ENCODE measurements at places on chromosomes 4 and X. TPM values are rescaled to one million over a fixed set of nuclear protein-coding genes. Genes with fewer than 3 reads are reported as not detected.

- no peaks in the 10 kb centered on the region for H3K27me3 ChIP-seq
- peaks cover 5% of the 10 kb centered on the region for H3K4me1 ChIP-seq
- H3K4me3 ChIP-seq, result no peak overlapping the region
- DNase-seq, result no peak
- no peak overlapping the region for H3K27ac ChIP-seq
Observed at GRCh38 chrX:139795196-139795595, 87.2 kb upstream of the MCF2 start.

DNA sequence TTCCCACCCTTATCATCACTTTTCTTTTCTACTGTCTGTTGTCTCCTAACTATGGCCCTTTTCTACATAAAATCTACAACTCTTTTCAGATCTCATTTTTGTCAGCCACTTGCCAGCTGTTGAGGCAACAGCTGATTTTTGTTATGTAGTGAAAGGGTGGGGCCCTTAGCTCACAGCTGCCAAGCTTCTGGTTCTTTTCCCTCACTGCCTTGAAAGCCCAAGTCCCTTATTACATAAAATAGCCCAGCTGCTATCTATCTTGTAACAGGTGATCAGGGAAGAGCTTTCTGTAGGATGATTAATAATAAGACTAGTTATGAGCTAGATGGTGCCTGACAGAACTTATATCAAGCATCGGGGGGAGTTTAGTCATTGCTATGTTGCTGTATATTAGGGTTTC is 45.9 kb downstream of the ADGRL3 start:
- H3K4me1 ChIP-seq, result peaks cover 4% of the 10 kb centered on the region
- H3K36me3 ChIP-seq, result no peaks in the 10 kb centered on the region
- no peaks in the 10 kb centered on the region for H3K27me3 ChIP-seq
- H3K4me3 ChIP-seq, result no peak overlapping the region

GRCh38 chr4:5799406-5799805 is 88.4 kb downstream of the EVC start:
- no peak overlapping the region for H3K27ac ChIP-seq
- no peak overlapping the region for H3K4me3 ChIP-seq
- H3K27me3 ChIP-seq, result no peaks in the 10 kb centered on the region
- peaks cover 35% of the 10 kb centered on the region for H3K36me3 ChIP-seq
- no peaks in the 10 kb centered on the region for H3K4me1 ChIP-seq

DNA sequence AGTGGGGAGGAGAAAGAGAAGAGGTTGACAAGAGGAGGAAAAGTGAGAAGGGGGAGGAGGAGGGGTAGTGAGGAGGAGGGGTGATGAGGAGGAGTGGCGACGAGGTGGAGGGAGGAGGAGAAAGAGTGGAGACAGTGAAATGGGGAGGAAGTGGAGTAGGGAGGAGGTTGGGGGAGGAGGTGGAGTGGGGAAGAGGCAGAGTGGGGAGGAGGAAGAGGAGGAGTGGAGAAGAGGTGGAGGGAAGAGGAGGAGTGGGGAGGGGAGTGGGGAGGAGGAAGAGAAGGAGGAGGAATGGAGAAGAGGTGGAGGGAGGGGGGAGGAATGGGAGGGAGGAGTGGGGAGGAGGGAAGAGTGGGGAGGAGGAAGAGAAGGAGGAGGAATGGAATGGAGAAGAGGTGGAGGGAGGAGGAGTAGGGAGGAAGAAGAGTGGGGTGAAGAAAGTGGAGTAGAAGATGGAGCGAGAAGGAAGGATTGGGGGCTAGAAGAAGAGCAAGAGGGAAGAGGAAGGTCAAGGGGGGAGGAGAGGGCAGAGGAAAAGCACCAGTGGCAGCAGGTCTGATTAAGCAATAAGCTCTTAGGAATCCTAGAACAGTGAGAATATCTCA is 50.0 kb upstream of the MTNR1A start:
- peaks cover 85% of the 10 kb centered on the region for H3K36me3 ChIP-seq
- DNase-seq, result no peak
- no peaks in the 10 kb centered on the region for H3K27me3 ChIP-seq
- peak overlapping the region; percentile 59 for H3K27ac ChIP-seq

- H3K4me1 ChIP-seq, result peaks cover 52% of the 10 kb centered on the region
- no peak overlapping the region for H3K27ac ChIP-seq
- DNase-seq, result no peak
- H3K36me3 ChIP-seq, result no peaks in the 10 kb centered on the region
- H3K27me3 ChIP-seq, result no peaks in the 10 kb centered on the region
- H3K4me3 ChIP-seq, result no peak overlapping the region
Observed at GRCh38 chr4:20043991-20044390, 207.7 kb upstream of the SLIT2 start.

DNA sequence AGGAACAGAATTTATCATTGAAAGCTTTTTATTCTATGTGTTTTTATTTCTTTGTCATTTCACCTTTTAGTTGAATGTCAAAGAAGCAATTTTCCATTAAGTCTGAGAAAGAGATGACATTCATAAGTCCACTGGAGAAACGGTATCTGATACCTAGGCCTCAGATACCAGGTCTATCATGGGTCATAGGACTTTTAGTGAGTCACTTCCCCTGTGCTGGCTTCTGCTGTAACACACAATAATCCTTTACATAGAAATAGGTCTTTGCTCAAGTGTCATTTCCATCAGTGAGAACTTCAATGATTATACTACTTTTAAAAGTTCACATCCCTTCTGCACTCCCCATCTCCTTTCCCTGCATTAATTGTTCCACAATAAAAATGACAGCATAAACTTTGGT is 125.5 kb upstream of the ARMCX2 start:
- H3K4me3 ChIP-seq, result no peak overlapping the region
- no peak for DNase-seq
- H3K27me3 ChIP-seq, result no peaks in the 10 kb centered on the region
- H3K36me3 ChIP-seq, result no peaks in the 10 kb centered on the region
- no peak overlapping the region for H3K27ac ChIP-seq

- no peaks in the 10 kb centered on the region for H3K36me3 ChIP-seq
- peaks cover 4% of the 10 kb centered on the region for H3K27me3 ChIP-seq
- no peak for DNase-seq
Observed at GRCh38 chrX:49228185-49228584, 5.0 kb downstream of the CACNA1F start.

Gene TLR10
- total RNA-seq, result not detected

Gene MYOZ2
- 0.35 TPM for total RNA-seq

Gene F8A3
- total RNA-seq, result 6.1 TPM

DNA sequence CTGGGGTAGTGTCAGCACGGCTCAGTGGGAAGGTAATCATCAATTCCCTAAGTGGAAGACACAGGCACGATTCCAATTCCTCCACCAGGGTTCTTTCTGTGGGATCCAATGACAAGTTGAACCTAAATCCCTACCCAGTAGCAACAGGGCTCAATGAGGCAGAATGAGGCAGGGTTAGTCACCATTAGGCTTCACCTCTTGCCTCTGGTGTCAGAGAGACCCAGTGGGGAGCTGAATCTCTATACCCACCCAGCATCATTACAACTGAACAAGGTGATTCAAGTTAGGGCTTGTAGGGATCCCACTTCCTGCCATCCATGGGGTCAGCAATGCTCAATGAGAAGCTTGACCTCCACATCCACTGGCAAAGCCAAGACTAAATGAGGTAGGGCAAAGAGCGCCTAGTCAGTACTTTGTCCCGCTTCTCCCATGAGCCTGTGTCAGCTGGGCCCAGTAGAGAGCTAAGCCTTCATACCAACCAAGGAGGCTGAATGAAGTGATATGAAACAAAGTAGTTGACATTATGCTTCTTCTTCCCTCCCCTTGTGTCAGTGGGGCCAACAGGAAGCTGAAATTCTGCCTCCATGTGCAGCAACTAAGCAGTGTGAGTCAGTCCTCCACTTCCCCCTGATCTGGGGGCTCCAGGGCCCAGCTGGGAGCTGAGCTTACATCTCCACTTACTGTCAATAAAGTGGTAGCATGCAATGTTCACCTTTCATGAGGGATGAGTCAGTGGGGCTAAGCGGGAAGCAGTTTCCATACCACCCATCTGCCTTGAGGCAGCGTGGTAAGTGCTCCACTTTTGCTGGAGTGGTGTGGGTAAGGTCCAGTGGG is 36.4 kb upstream of the RBM41 start:
- no peaks in the 10 kb centered on the region for H3K27me3 ChIP-seq
- peak overlapping the region; percentile 47 for H3K4me3 ChIP-seq
- no peak for DNase-seq
- no peaks in the 10 kb centered on the region for H3K4me1 ChIP-seq
- H3K36me3 ChIP-seq, result no peaks in the 10 kb centered on the region

GRCh38 chrX:110123331-110123782 is 120.4 kb downstream of the TMEM164 start:
- H3K27me3 ChIP-seq, result no peaks in the 10 kb centered on the region
- no peak overlapping the region for H3K27ac ChIP-seq
- no peaks in the 10 kb centered on the region for H3K36me3 ChIP-seq
- no peak overlapping the region for H3K4me3 ChIP-seq

- H3K27ac ChIP-seq, result no peak overlapping the region
- no peak overlapping the region for H3K4me3 ChIP-seq
- H3K4me1 ChIP-seq, result peaks cover 3% of the 10 kb centered on the region
Observed at GRCh38 chr4:153045111-153045982, 109.2 kb downstream of the FHDC1 start.

- H3K27me3 ChIP-seq, result peaks cover 26% of the 10 kb centered on the region
- no peaks in the 10 kb centered on the region for H3K4me1 ChIP-seq
- no peaks in the 10 kb centered on the region for H3K36me3 ChIP-seq
- no peak overlapping the region for H3K27ac ChIP-seq
- no peak for DNase-seq
Observed at GRCh38 chr4:68167706-68168105, 38.0 kb upstream of the TMPRSS11F start.
